ENCODE measurements at places on chromosomes 1 and 21. TPM values are rescaled to one million over a fixed set of nuclear protein-coding genes. Genes with fewer than 3 reads are reported as not detected.

DNA sequence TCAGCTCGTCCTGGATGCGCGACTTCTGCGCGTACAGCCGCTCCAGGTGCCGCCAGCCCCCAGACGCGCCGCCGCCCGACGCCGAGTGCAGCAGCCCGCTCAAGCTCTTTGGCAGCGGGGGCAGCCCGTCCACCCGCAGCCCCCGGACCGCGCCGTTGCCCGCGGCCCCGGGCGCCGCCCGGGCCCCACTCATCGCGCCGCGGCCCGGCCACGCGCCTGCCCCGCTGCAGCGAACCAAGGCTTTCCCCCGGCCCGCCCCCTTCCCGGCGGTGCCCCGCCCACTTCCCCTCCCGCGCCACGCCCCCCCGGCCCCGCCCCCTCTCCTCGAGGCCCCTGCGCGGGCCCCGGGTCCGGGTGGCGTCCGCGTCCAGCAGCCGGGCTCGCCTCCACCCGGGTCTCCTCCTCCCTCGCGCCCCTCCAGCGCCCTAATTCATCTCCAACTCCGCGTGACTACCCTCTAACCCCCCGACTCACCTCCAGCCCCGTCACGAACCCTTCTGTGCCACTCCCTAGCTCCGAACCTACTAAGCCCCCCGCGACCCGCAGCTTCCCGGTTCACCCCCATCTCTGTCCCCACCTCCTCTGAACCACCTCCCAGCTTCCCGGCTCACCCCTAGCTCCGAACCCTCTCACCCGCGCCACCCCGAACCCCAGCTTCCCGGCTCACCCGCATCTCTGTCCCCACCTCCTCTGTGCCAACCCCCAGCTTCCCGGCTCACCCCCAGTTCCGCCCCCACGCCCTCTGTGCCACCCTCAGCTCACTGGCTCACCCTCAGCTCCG is at the start of gene FAM89A:
FAM89A (minus strand) TSS at position 236 of the 781 bp plus-strand sequence; CDS start at position 193, 43 bp downstream.
- DNase-seq: peak; percentile 88

GRCh38 chr1:56464294-56464693 is 115.1 kb downstream of the PLPP3 start:
- no peak for DNase-seq

- DNase-seq: no peak
These were observed 17.0 kb upstream of the NGF start for GRCh38 chr1:115355069-115355468.

OVAAL gene
- polyA plus RNA-seq: not detected

- DNase-seq: peak; percentile 94
These were observed at the start of gene CDC42BPA for GRCh38 chr1:227318016-227318852. CDC42BPA (minus strand) TSS chr1:227318492; CDS start chr1:227317182, 1,310 bp downstream.

DNA sequence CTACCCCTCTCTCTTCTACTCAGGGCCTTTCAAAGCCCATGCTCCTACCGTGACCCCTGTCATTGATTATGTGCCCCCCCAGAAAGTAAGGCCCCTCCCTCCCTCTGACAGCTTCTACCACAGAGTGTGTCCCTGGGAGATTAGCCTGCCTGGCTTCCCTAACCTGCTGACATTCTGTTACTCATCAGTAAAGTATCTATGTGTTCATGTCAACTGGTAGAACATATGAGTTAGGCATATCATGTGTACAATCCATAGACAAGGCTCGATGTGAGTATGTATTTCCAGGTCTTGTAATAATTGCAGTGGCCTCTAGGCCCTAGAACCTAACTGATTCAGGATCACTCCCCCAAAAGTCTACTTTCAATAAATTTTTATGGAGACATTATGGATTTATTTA is 120.0 kb downstream of the GIPC2 start:
- DNase-seq: no peak

DNA sequence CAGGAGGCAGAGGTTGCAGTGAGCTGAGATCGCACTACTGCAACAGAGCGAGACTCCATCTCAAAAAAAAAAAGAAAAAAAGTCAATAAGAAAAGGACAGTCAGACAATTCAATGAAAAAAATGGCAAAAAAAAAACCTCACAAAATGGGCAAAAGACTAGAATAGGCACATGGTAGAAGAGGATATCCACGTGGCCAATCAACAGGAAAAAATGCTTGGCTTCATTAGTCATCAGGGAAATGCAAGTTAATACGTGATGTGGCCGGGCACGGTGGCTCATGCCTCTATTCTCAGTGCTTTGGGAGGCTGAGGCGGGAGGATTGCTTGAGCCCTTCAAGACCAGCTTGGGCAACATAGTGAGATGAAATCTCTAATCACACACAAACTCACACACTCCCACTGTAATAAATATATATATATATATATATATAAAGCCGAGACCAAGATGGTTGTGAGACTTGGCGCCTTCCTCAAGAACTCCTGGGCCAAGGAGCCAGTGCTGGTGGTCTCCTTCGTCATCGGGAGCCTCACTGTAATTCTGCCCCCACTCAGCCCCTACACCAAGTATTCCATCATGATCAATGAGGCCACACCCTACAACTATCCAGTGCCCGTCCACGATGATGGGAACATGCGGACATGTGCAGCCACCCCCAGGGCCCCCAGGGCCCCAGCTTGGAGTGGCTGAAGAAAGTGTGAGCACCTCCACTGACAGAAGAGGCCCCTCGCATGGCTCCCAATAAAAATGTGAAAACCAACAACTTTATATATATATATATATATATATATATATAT is 22.9 kb upstream of the LEFTY2 start:
- no peak for DNase-seq

ANGPTL3 gene
- 42.2 TPM for polyA plus RNA-seq

ALG14 gene
- 22.5 TPM for polyA plus RNA-seq

DNA sequence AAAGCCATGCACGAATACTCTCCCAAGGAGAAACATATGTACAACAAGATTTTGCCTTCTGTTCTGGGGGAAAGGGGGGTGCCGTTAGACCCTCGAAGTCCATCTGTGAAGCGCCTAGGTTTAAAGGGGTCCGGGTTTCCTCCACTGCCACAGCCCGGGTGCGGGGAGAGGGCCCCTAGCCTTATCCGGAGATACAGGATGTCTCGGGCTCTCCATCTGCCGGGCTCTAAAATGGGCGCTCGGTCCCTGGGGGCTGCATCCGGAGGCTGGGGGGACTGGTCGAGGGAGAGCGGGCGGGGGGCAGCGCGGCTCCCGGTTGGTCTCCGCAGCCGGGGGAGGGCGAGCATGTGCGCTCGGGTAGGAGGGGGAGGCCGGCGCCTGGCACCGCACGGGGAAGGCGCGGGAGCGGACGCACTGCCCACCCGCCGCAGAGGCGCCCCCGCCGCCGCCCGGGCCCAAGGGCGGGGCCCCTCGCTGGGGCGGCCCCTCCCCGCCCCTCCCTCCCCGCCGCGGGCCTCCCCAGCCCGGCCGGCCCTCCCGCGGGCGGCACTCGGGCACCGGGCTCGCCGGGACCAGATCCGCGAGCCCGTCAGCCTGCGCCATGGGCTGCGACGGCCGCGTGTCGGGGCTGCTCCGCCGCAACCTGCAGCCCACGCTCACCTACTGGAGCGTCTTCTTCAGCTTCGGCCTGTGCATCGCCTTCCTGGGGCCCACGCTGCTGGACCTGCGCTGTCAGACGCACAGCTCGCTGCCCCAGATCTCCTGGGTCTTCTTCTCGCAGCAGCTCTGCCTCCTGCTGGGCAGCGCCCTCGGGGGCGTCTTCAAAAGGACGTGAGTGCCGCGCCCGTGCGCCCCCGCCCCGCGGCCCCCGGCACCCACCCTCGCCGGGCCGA is 63.1 kb downstream of the ELK4 start:
- peak; percentile 48 for DNase-seq

GRCh38 chr21:39715804-39716397 is 29.1 kb upstream of the IGSF5 start:
- DNase-seq: peak; percentile 73

GRCh38 chr1:207958376-207959139 is 47.6 kb upstream of the CD34 start:
- no peak for DNase-seq

MYOM3 gene
- polyA plus RNA-seq: 0.67 TPM

GRCh38 chr1:103211073-103211472 is 102.8 kb upstream of the COL11A1 start:
- no peak for DNase-seq

SYT6 gene
- 2.6 TPM for polyA plus RNA-seq

DNA sequence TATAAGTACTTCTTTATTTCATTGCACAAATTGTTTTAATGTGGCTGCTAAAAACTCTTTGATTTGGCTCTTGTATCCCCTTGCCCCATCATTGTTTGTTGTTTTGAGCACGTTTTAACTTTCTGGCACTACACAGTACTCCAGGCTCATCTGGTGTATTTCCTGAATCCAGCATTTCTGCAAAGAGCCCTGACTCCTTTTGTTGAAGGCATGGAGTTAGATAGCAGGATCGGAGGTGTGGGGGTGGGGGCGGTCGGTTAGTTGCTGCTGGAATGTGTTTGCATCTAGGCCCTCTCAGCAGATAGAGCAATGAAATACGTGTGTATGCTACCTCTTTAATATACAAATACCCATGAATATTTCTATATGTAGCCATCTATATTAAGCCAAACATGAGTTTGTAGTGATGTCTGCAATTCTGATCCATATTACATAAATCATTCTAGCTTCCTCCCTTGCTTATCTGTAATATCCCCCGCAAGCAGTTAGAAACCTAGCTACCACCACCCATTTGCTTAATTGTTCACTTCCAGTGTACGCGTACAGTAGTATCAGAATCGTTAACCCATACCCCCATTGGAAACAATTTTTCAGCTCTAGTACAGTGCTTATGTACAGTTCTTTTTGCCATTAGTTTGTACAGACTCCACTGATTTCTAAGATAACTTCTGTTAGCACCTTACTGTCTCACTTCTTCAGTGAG is 106.0 kb downstream of the NOS1AP start:
- DNase-seq: no peak

DNA sequence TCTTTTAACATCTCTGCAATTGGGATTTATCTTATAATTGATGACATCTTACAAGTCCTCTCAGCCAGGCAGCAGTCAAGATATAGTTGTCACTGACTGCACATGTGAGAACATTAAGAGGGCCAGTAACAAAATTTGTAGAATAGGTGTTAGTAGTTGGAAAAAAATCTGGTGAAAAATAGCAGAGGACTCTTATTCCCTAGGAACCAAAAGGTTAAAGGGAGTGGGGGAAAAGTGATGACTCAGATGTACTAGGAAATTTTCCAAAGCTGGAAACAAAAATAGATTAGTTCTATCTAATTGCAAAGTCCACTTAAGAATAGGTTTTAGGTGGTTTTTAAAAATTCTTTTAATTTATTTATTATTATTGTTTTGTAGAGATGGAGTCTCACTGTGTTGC is 3.6 kb downstream of the NUP210L start:
- no peak for DNase-seq

DNA sequence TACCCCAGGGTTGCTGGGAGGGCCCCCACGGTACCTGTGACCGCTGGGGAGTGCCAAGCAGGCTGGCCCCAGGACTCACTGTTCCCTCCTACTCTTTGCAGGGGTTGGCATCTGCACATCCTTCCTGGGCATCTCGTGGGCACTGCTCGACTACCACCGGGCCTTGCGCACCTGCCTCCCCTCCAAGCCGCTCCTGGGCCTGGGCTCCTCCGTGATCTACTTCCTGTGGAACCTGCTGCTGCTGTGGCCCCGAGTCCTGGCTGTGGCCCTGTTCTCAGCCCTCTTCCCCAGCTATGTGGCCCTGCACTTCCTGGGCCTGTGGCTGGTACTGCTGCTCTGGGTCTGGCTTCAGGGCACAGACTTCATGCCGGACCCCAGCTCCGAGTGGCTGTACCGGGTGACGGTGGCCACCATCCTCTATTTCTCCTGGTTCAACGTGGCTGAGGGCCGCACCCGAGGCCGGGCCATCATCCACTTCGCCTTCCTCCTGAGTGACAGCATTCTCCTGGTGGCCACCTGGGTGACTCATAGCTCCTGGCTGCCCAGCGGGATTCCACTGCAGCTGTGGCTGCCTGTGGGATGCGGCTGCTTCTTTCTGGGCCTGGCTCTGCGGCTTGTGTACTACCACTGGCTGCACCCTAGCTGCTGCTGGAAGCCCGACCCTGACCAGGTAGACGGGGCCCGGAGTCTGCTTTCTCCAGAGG is 6.8 kb downstream of the XKR8 start:
- no peak for DNase-seq

SOX13 gene
- 24.6 TPM for polyA plus RNA-seq

- DNase-seq: peak; percentile 25
These were observed 282.7 kb upstream of the ADGRL2 start for GRCh38 chr1:81517987-81518386.

DNA sequence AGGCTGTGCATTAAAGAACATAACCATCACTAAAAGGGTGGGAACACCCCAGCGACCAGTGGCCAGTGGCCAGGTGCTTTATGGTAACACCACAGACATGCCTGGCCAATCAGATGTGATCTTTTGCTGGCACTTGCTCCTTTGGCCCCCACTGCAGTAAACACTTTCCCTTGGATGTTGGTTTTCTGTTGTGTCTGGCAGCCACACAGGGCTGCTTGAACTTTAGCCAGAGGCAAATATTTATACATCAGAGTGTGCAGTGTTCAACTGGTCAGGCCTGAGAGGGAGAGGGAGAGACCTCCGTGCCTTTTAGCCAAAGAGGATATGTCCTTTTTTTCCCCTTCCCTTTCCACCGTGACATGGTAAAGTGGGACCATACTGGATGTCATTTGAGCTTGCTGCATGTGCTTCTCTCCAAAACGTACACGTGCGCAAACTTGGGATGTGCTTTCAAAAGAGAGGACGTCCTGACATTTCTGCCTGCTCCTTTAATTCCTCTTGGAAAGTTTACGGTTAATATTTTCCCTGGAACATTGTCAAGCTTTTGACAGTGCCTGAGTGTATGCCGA is 101.2 kb downstream of the NFIA start:
- DNase-seq: peak; percentile 49

CFHR5 gene
- not detected for polyA plus RNA-seq

TTC24 gene
- polyA plus RNA-seq: not detected

ARID1A gene
- 26.6 TPM for polyA plus RNA-seq

CBS gene
- polyA plus RNA-seq: 35.8 TPM

FOXJ3 gene
- polyA plus RNA-seq: 19.0 TPM

GFI1 gene
- polyA plus RNA-seq: 0.41 TPM

TMEM79 gene
- polyA plus RNA-seq: 15.7 TPM

DNA sequence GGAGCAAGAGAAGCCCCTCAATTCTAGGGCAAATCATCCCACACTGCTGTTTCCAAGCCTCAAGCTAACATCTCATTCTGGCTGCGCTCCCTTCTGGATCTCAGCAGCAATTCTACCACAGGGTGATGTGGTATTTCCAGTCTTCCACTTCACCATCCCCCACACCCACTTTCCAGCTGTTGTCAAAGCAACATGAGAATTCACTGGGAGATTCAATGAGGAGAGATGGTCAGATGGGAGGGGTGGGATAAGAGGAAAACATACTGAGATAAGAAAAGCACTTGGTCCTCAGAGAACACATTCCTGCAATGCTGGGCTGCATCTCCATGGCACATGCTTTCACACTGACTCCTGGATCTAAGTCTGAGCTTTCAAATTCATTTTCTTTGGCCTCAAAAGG is 47.3 kb upstream of the LRRC52 start:
- DNase-seq: peak; percentile 41

GRCh38 chr1:160997323-160998038 is 23.5 kb downstream of the F11R start:
- DNase-seq: peak; percentile 83

GCLM gene
- polyA plus RNA-seq: 14.4 TPM

DNA sequence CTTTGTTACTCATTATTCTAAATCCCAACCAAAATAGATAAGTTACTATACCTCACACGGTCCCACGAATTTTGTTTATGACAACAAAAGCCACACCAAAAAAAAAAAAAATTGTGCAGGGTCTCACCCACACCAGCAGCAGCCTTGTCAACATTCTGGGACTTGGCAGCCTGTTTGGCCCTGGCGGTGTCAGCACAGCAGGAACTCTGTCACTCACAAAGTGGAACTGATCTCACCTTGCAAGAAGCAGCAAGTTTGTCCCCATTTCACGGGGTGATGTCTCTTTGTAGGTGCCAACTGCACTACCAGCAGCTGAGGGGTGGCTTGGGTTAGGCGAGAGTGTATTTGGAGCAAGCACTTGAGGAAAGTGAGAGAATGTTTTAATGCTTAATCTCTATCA is 75.0 kb upstream of the CHRM3 start:
- DNase-seq: no peak

LCE6A gene
- polyA plus RNA-seq: not detected
